ENCODE measurements at places on chromosomes 12 and 14.

- DNase-seq: no peak
These were observed 75.9 kb upstream of the AVPR1A start for GRCh38 chr12:63226792-63227463.

DNA sequence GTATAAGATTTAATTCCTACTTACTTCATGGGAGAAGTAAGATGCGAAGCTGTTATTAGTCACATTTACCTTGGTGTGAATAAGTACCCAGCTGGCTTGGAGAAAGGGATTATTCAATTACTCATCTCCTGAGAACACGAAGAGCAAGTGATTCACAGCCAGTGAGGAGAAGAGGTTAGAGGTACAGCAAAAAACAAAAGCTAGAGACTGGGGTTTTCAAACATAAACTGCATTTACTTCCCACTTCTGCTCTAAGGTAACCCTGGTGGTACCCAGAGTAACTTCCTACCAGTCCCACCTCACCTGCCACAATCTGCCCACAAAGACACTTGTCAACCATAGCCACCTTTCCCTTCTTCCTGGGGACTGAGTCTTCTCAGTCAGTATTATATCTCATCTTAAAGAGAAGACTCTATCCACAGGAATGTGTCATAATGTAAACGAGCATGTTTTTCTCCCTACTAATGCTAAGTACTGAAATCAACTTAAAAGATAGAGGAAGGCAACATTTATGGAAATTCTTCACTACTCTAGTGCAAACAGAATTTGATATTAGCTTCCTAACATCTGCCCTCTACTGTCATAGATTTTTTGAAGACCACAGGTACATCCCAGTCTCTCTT is 6.0 kb upstream of the IL22 start:
- peak; percentile 97 for DNase-seq

DNA sequence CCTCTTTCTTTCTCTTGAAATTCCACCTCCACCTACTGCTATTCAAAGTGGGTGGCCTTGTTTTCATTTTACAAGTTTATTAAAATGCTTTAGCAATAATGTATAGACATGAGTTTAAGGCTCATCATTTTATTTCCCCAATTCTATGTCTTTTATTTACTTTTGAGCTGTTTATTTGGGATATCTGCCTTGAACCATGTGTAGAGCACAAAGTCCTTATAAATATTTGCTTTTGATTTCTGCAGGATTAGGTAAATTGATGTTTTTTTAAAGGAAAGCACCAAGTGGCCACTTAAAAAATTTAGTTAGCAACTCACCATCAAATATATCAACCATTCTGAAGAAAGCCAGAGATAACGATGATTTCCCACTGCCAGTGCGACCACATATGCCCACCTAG is 39.8 kb upstream of the KCNJ8 start:
- no peak for DNase-seq

DNA sequence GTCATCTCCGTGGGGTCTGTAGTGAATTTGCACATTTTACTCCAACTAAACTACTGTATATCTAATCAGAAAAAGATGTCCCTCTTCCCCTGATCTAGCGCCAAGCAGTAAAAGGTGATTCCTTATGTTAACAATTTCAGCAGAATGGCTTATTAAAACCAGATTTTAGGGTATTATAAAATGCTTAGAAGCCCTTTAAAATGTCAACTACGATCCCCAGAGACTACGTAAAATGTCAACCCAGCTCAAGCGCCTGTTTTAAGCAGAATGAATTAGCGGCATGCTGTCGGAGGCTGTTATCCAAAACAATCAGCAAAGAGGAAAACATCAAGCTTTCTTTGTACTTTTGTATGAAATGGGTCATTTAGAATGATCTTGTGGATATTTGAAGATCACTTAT is 408.9 kb downstream of the SOX5 start:
- DNase-seq: no peak

DNA sequence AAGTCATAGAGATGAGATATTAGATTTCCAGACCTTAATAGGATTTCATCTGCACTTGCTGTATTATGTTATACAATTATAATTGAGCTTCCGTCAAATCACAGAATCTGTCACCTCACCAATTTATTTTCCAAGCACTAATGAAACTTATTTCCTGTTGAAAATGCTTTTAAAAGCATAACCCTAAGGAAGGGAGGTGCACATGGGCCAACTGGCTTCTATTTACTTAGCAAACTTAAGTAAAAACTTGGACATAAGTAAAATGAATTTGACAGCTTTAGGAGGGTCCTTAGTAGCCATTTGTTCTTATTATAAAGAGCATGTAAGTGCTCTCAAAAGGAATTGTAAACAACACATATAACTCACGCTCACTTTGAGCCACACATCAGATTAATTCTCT is 462.2 kb upstream of the TMPO start:
- no peak for DNase-seq

Measured in choroid plexus epithelial cell (primary cell).